CD8-positive, alpha-beta T cell (primary cell): ENCODE measurements at places on chromosomes 2 and 18. TPM values are rescaled to one million over a fixed set of nuclear protein-coding genes. Genes with fewer than 3 reads are reported as not detected.

SNORC gene
- total RNA-seq = 0.44 TPM

ALPP gene
- not detected for total RNA-seq

GRCh38 chr2:105379741-105380186, 19.1 kb downstream of the FHL2 start:
- DNase-seq = no peak

GRCh38 chr2:232839411-232840079, 30.5 kb upstream of the SNORC start:
- DNase-seq = no peak

DNA sequence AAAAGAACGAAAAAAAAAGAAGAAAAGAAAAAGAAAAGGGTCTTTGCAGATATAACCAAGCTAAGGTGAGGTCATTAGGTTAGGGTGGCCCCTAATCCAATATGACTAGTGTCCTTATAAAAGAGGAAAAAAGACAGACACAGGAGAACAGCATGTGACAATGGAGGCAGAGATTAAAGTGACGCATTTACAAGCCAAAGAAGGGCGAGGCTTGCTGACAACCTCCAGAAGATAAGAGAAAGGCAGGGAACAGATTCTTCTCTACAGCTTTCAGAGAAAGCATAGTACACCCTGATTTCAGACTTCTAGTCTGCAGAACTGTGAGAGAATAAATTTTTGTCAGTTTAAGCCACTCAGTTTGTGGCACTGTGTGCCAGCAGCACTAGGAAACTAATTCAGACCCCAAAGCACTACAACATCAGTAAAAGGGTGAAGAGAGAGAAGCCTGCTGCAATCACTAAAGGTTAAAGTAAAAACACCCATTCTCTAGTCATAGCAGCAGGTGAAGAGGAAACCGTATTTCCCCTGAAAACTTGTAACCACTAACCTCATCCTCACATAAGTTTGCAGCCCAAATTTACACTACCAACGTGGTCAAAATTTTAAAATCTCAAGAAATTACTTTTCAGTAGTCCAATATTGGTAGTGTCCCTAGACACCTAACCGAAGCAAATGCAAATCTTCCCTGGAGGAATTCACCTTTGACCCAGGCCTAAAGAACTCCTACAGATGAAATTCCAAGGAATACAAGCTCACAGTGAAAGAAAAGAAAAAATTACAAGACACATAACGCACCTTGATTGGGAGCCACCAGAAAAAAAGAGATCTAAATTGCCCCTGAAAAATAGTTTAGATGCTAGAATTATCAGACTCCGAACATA, 17.5 kb downstream of the REEP1 start:
- DNase-seq = peak; percentile 10

- no peak for DNase-seq
Measured at GRCh38 chr2:39490586-39490985, 53.5 kb upstream of the MAP4K3 start.

GRCh38 chr2:232781765-232782164, 5.4 kb upstream of the KCNJ13 start:
- no peak for DNase-seq
